Epithelial cell of prostate (primary cell): ENCODE measurements at places on chromosomes 6 and 20.

GRCh38 chr6:144216668-144217218 lies 66.4 kb downstream of the STX11 start:
- DNase-seq: no peak

DNA sequence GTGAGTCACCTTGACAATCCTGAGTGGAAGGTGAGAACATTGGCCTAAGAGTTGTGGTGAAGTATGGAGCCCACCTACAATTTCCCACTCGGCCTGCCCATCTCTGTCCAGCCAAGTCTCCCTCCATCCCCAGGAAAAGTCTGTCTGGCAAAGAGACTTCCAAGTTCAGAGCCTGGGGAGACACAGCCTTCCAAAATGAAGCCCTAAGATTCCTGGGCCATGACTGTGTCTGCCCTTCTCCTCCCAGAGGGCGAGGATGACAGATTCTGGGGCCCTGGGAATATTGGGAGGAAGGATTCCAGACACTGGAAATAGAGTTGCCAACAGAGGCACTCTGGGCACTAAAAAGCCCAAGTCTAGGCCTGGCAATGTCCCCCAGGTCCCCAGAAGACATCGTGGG lies 176.8 kb downstream of the NFATC2 start:
- DNase-seq: no peak

GRCh38 chr20:4369798-4370124 lies 351.9 kb upstream of the PRND start:
- DNase-seq: no peak

DNA sequence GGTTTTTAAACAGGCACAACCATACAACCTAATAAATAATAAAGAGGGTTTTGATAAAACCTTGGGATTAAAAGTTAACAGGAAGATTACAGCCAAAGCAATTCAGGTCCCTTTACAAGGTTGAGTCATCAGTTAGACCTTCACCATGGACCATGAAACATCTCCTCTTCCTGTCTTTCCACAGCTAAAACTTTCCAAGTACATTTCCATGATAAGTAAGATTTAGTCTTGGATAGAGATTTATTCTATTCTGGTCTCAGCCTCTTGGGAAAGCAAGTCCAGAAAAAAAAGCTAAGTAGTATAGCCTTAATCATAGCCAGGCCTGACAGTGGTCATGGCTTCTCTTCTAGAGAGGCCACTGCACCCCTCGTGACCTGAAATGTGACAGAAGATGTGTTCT lies 2.9 kb upstream of the PRSS35 start:
- no peak for DNase-seq

DNA sequence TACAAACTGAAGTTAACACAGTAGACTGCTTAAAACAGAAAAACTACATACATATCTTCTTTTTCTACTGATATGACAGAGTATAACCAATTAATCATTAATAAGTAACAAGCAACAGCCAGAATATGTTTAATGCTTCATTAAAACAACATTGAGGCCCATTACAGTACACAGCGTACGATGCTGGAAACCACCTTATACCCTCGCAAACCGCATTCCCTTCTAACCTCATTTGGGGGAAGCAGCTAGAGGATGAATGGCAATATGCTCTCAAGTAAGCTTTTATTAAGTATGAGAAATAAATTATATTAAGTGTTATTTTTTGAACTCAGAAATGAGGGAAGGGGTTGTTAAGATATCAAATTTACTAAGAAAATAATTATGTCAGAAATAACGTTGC lies 142.4 kb downstream of the GMDS start:
- no peak for DNase-seq

- no peak for DNase-seq
Observed at GRCh38 chr6:95091823-95092436, 485.4 kb upstream of the MANEA start.

DNA sequence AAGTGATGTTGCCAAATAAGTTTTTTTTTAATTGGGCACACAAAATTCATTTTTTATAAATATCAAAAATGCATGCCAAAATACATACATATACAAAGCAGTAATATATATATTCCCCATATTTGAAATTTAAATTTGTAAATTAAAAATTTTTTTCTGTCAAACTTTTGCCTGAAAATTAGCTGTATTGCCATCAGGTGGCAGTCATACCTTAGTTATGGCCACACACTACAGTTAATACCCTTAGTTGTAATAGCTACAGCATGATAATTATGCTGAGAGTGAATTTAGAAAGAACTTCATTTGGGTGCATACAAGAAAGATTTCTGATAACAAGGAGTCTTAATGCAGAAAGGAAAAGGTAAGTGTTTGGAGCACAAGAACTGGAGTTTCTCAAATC lies 46.2 kb upstream of the SDHAF4 start:
- DNase-seq: no peak

DNA sequence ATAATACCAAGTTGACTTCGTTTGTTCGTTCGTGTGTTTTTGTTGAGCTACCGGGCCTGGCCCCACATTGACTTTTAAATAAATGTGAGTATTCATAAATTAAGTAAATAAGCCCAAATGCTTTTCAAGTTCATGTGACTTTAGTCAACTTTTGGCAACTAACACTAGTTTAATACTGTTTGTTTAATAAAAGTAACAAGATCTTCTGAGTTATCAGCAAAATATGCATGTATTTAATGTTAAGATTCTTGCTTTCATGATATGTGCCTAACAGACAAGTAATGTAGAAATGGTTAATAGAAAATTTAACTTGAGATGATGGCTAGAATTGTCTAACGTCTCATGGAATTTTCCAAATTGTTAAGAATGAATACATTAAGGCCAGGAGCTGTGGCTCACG lies 38.7 kb upstream of the ECI2 start:
- no peak for DNase-seq

- no peak for DNase-seq
Observed at GRCh38 chr20:35669681-35670080, 5.0 kb upstream of the CPNE1 start.

DNA sequence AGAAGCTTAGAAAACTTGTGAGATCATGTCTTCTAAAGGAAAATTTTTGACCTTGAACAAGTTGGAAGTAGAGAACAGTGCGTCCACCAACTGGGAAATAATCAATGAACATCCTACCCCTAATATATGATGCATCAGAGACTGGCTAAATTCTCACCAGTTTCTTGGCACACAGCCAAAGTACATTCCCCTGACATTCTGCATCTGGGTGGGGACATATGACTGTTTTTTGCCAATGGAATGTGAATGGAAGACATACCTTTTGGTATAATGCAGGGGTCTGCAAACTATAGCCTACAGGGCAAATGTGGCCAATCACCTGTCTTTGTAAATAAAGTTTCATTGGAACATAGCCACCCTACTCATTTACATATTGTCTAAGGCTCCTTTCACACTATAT lies 84.7 kb downstream of the HAO1 start:
- no peak for DNase-seq

- DNase-seq: no peak
Observed at GRCh38 chr6:51778666-51779065, 308.7 kb downstream of the PKHD1 start.

DNA sequence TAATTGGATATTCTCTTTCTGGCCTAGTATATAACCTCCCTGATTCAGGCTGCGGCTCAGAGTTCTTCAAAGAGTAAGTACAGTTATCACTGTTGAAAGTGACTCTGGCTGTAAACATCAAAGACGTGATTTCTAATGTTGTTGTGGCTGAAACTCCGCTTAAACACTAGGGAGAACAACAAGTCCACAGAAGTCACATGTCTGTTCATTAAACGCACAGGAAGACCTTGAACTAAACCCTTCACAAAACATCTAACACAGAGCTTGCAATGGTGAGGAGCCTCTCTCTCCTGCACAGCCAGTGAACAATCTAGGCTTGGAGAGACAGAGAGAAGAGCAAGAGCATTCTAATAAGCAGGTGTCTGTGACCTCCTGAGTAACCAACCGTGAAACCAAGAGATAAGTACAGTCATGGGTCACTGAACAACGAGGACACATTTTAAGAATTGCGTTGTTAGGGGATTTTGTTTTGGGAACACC lies 249.3 kb downstream of the PRKN start:
- no peak for DNase-seq

DNA sequence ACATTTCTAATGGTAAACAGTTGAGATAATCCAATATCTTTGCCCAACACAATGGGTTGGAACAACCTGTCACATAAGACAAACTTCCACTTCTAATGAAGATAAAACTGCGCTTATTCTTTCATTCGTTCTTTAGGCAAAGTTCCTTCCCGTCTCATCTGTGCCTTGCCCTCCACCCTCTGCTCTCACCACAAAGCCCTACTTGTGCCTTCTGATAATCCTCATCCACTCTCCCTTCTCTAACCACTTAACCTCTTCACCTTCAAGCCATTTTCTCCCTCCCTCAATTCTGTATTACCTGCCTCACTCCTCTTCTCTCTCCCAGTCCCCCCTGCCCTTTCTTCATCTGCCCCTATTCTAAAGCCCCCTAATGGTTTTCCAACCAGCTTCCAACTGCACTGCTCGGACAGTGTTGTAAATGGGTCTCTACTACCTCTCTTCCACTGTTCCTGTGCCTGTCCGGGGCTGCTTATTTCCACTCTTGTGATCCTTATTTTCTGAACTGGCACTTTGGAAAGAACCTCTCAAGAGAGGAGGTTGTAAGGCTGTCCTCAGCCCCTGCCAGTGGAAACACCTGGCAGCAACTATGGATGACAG lies 62.9 kb upstream of the MYB start:
- DNase-seq: no peak

- no peak for DNase-seq
Observed at GRCh38 chr20:44393608-44394451, 38.3 kb downstream of the HNF4A start.

GRCh38 chr6:76490456-76490855 lies 418.0 kb upstream of the IMPG1 start:
- no peak for DNase-seq

DNA sequence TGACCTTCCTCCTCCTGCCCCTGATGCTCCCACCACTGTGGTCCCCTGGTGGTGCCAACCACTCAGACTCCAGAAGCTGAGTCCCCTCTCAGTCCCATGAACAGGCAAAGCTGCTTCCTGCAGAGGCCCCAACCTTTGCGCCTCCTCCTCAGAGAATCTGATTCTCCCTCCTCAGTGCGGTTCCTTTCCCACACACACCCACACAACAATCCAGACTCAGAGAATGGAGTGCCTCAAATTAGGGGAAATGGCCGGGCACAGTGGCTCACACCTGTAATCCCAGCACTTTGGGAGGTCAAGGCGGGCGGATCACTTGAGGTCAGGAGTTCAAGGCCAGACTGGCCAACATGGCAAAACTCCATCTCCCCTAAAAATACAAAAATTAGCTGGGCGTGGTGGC lies 23.0 kb downstream of the RIPOR3 start:
- no peak for DNase-seq

DNA sequence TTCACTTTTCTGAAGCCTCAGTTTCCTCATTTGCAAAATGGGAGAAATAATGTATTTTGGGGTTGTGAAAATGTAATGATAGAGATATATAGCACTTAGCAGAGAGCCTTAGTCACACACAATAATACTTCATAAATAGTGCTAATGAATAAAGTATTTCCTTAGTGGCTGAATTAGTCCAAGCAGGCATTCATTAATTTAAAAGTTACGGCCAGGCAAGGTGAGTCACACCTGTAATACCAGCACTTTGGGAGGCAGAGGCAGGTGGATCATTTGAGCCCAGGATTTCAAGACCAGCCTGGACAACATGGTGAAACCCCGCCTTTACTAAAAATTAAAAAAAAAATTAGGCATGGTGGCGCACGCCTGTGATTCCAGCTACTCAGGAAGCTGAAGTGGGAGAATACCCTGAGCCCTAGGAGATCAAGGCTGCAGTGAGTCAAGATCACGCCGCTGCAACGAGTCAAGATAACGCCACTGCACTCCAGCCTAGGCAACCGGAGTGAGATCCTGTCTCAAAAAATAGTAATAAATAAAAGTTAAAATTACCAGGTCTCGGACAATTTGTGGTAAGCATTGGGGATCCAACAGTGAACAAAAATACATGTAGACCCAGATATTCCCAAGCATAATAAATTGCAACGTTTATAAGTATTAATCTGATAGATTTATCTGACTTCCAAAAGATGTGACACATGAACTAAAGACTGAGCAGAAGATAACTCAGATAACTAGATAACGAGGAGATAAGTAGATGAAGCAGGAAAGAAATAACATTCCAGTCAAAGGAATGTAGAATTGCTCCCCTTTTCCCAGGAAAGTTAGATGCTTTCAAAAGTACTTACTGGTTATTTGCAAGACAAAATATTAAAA lies 2.1 kb upstream of the IBTK start:
- DNase-seq: no peak

DNA sequence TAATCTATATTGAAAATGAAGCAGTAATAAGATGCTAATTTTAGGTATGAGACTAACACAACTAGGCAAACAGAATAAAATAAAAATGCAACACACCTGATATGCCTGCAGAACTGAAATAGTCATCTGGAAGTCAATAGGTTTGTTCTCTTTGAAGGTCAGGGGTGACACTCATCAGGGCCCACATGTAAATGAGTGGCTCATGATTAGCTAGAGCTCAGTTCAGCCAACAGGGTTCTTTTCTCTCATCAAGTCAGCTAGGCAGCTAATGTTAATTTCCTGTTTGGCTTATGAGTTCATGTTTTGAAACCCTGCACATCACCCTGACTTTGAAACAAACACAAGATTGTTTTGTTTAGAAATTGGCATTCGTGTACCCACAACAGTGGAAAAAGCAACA lies 23.8 kb downstream of the SMLR1 start:
- no peak for DNase-seq

DNA sequence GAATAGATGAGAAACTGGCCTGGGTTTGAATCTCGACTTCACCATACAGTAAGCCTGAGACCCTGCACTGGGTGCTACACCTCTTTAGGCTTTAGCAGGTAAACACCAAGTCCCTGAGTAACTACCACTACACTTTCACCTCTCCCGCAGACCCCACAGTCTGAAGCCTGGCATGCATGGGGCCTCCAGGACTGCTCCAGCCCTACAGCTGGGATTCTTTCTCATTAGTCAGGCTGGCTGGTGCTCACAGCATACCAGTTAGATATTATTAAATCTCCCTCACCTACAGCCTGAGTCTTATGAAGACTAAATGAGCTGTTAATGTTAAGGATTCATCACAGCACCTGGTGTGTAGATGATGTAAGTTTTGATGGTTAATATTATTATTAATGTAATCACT lies 388.7 kb downstream of the ARHGAP18 start:
- no peak for DNase-seq

- DNase-seq: no peak
Observed at GRCh38 chr6:161374971-161375873, 101.4 kb upstream of the AGPAT4 start.

GRCh38 chr20:1298888-1299511 lies 29.9 kb downstream of the SDCBP2 start:
- no peak for DNase-seq

- no peak for DNase-seq
Observed at GRCh38 chr20:3687655-3688054, 5.8 kb upstream of the ADAM33 start.

GRCh38 chr6:15739353-15739752 lies 76.5 kb upstream of the DTNBP1 start:
- DNase-seq: no peak

GRCh38 chr6:79599725-79600259 lies 31.3 kb upstream of the SH3BGRL2 start:
- DNase-seq: no peak

GRCh38 chr6:99416892-99417767 lies 8.0 kb downstream of the PNISR start:
- DNase-seq: no peak

- DNase-seq: no peak
Observed at GRCh38 chr6:127481628-127482027, 22.4 kb upstream of the KIAA0408 start.
